NCI-H446 treated with DMSO at 0.1 percent for 48 hours (cell line): ENCODE measurements at places on chromosomes 16 and 17.
A peak's percentile ranks its signal among the peaks of the same experiment; 100 is the strongest.

DNA sequence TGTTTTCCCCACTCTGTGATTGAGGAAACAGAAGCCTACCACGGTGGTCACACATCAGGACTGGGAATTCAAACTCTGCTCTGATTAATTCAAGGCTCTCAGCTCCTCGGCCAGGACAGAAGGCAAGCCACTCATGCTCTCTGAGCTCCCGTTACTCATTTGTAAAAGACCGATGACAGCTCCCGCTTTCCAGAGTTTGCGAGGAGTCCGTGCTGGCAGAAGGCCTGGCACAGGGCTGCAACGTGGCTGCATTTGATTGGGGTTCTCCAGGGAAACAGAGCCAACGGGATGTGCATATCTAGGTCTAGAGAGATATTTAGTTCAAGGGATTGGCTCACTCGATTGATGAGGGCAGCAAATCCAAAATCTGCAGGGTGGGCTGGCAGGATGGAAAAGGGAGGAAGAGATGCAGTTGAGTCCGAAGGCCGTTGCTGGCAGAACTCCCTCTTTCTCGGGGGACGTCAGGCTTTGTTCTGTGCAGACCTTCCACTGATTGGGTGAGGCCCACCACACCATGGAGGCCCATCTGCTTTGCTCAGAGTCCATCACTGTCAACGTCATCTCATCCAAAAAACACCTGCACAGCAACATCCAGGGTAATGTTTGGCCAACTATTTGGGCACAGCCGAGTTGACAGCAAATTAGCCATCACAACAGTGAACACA lies 215.5 kb upstream of the RPL38 start:
- peak; percentile 75 for DNase-seq

DNA sequence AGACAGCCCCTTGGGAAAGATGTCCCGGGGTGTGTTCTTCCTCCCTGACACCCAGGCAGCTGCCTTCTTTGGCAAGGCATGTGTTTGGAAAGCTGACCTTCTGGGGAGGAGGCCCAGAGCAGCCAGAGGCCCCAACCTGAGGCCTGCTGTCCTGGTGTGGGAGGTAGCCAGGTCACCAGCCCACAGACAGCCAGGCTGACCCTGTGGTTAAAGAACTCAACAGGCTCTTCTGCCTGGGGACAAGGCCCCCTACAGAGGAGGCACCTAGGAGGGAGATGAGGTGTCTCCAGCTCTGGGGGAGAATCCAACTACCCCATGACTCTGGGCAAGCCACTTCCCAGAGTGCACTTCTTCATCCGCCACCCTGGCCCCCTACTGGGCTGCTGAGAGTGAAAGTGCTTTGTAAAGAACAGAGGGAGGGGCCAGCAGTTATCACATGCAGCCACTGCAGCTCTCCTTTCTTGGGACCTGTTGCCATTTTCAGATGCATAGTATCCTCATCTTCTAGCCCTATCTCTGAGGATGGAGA lies 13.1 kb upstream of the SREBF1 start:
- no peak for DNase-seq

GRCh38 chr17:7656958-7657609 lies 6.4 kb downstream of the ATP1B2 start:
- no peak for DNase-seq

- no peak for DNase-seq
Measured at GRCh38 chr16:47826070-47826469, 329.7 kb downstream of the ABCC12 start.

- DNase-seq: no peak
Measured at GRCh38 chr16:83995754-83996153, 27.7 kb downstream of the NECAB2 start.

GRCh38 chr17:147796-148740 lies 10.7 kb downstream of the SCGB1C2 start:
- no peak for DNase-seq

DNA sequence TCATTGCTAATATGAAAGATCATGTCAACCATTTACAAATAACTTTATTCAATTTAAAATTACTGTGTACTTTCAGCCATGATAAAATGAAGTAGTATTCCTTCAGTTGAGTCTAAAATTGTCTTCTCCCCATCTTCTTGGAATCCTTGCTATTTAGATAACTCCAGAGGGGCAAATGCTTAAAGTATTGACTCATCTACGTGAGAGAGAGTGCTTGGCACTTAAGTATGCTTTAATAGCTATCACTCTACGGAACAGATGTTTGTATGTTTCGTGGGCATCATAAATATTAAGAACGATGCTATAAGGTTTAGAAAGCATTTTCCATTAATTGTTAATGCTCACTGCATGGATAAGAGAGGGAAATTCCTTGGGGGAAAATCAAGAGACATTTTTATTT lies 69.3 kb upstream of the MED13 start:
- no peak for DNase-seq

DNA sequence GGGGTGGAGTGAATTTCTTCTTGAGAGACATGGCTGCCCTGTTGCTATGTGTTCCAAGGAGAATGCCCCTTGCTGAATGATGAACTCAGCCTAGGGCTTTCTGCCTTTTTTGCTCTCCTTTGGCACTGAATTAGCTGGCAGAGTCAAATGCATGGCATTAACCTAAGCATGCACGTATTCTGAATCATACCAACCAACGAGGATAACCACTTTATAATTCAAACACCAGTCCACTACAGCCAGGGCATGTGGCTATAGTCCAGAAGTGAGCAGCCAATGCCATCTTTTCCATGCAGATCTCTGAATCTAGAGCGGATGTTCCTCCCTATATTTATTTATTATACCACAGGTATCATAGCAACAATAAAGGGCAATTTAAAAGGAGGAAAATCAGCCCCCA lies 15.7 kb downstream of the TMIGD1 start:
- no peak for DNase-seq

DNA sequence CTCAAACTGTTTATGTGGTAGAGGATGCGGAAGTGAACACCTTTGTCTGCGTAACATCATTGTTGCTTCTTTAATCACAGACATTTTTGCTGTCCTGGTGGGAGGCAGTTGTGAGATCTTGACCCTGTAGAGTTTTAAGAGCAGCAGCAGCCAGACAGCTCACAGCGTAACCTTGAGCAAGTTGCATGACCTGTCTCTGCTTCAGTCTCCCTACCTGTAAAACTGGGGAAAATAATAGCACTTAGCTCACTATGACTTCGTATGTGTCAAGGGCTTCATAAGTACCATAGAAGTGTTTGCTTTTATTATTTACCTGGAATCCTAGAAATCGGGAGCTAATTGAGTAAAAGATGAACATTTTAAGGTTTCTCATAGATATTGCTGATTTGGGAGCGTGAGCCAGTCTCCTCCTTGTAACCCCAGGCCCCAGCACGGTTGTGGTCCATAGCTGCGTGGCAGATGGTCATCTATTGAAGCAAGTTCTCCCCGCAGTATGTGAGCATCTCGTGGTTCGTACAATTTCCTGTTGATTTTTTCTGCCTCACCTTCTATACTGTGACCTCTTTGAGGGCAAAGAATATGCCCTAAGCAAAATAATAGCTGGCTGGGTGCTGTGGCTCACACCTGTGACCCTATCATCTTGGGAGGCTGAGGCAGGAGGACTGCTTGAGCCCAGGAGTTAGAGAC lies 34.4 kb downstream of the GPRC5B start:
- DNase-seq: no peak

- DNase-seq: no peak
Measured at GRCh38 chr17:78233678-78234077, 2.2 kb downstream of the TMEM235 start.

DNA sequence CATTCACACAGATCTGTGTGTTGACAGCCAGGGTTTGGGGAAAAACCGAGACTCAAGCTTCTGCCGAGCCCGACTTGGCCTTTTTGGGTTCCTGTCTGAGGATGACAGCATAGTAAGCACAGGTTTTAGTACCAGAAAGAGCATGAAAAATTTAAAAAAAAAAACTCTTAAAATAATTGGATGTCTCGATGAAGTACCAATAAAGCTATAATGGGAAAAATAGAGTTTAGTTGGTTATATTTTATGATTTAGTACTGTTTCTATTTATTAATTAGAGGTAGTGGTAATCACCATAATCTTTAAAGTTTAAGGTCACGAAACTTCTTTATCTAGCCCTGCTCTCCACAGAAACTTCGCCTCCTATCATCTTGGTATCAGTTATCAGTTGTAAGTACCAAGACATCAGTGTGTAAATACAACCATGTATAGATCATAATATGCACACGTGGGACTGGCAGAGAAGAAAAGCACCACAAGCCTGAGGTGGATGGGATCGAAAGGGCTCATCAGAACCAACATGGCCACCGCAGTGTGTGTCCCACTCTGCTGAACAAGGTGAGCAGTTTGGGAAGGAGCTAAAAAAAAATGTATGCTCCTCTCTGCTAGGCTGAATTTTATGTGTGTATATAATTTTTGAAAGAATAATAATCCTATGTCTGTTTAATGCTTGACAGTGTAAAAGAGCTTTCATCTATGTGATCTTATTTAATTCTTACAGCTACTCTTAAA lies 14.4 kb upstream of the EEF2K start:
- peak; percentile 19 for DNase-seq

GRCh38 chr17:43857957-43858600 lies 11.1 kb downstream of the CD300LG start:
- DNase-seq: no peak

- DNase-seq: no peak
Measured at GRCh38 chr16:23248261-23249194, 53.6 kb upstream of the SCNN1B start.

- no peak for DNase-seq
Measured at GRCh38 chr17:82835122-82835521, 4.7 kb downstream of the ZNF750 start.

DNA sequence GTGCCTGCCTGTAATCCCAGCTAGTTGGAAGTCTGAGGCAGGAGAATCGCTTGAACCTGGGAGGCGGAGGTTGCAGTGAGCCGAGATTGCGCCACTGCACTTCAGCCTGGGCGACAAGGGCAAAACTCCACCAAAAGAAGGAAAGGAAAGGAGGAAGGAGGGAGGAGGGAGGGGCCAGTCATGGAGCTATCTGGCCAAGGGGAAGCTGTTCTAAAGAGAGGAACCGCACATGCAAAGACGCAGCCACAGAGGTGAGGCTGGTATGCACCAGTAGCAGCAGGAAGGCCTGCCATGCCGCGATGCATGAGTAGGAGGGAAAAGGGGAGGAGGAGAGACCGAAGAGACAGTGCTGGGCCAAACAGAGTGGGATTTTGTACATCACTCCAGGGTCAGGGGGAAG lies 35.9 kb downstream of the HSBP1 start:
- DNase-seq: no peak

DNA sequence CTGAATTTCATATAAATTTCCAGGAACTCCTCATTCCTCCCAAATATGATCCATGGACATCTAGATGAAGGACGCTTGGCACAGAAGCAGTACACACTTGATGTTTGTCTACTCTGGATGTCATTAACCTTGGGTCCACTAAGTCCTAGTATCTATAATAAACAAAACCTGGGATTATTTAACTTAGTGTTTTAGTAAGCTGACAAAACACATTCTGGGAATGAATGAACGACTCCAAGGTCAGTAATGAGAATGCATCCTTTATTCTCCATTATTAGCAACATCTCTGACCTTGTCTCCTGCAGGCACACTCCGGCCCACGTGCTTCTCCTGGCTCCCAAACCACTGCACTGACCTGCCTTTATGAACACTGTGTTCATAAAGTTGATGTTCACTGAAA lies 24.1 kb upstream of the CDYL2 start:
- no peak for DNase-seq

DNA sequence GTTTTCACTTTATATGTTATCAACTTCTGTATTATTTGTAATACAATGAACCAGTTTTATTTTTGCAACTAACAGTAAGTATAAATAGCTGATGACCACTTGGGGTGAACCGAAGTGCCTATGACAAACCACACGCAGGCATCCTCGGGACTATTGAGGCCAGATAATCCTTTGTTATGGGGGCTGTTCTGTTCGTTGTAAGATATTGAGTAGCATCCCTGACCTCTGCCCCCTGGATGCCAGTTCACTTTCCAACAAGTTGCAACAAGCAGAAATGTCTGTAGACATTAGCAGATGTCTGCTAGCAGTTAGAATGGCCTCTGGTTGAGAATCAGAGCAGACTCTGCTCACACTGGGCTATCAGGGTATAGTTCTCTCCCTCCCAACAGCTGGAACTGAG lies 277.0 kb downstream of the WWOX start:
- no peak for DNase-seq

- no peak for DNase-seq
Measured at GRCh38 chr17:59838052-59838916, 54.5 kb downstream of the TUBD1 start.

DNA sequence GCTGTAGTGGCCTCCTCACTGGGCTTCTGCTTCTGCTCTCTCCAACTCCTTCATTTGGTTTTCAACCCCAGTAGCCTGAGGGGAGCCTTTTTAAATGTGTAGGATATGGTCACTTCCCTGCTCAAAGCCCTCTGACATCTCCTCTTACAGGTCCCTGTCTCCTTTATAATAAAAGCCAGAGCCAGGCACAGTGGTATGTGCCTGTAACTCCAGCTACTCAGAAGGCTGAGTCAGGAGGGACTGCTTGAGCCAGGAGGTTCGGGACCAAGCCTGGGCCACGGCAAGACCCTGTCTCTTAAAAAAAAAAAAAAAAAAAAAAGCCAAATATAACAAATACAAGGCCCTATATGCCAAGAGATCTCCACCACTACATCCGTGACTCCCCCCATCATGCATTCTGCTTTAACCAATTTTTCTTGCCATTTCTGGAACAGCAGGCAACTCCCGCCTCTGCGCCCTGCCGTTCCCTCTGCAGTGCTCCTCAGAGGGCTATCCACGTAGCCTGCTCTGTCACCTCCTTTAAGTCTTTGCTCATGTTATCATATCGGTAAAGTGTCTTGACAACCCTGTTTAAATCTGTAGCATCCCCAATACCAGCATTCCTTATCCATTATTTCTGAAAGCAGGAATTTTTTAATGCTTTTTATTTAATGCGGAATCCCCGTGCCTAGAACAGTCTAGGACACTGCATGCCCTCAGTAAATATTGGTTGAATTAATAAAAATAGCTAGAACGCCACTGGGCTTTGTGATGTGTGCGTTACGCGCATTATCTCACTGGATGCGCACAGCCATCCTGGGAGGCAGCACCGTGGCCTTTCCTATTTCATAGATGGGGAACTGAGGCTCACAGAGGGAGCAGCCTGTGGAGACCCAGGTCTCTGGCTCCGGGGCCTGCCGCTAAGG lies 9.5 kb downstream of the ZNF771 start:
- DNase-seq: no peak

DNA sequence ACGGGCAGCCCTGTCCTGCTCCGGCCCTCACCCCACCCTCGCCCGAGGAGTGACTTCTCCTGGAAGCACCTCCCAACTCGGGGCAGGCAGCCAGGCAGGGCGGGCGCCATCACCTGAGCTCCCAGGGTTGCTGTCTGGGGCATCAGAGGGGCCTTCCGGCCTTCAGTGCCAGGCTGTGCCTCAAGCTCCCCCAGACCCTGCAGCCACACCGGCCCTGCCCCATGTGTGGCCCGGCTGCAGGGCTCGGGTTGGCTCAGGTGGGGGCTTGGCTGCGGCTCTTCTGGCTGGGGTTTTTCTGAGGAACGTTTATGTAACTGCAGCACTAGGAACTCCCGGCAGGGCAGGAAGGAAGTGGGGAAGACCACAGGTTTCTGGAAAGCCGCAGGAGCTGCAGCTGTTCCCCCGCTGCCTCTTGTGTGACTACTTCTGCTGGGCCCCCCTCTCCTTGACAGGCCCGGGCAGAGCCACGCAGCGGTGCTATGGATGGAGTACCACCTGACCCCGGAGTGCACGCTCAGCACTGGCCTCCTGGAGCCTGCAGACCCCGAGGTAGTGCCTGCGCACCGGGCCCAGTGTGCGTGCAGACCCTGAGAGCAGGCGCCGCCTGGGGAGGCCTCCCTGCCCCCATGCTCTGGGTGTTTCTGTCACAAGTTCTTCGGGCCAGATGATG lies 45.6 kb downstream of the PRMT7 start:
- no peak for DNase-seq
